Stimulated activated CD8-positive, alpha-beta memory T cell treated with anti-CD3 and anti-CD28 coated beads, Interleukin-12 subunit alpha, Interleukin-12 subunit beta, amount 100 ng/mL, for 1 hour (primary cell): ENCODE measurements at places on chromosomes 1 and 21.

DNA sequence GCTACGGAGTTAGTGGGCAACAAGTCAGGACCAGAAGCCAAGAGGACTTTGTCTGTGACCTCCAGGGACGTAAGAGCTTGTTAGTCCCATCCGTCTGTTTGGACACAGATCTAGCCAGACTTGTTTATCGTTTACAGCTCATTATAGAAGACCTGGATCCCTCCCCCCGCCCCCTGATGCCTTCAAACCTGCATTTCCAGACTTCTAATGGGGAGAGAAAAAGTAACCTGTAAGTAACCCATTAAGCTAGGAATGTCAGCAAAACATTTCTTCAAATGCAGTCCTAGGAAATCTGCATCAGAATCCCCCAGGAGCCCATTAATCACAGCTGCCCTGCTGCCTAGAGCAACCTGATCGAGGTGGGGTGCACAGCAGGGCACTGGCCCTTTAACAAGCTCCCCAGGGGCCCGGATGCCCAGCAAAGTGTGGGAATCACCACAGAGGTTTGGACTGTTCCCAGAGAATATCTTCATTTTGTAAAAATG, 1.4 kb upstream of the MAD2L2 start:
- DNase-seq = no peak

- DNase-seq = no peak
Measured at GRCh38 chr21:33238565-33239255, 9.0 kb downstream of the IFNAR2 start.

DNA sequence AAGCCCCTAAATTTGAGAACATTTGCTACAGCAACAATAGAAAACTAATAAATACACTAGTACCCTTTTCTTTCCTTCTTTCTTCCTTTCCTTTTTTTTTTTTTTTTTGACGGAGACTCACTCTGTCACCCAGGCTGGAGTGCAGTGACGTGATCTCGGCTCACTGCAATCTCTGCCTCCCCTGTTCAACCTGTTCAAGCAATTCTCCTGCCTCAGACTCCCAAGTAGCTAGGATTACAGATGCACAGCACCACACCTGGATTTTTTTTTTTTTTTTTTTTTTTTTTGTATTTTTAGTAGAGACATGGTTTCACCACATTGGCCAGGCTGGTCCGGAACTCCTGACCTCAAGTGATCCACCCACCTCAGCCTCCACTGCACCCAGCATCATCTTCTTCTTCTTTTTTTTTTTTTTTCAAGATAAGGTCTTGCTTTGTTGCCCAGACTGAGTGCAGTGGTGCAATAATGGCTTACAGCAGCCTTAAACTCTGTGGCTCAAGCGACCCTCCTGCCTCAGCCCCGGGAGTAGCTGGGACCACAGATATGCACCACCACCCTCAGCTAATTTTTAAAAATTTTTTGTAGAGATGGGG, 19.6 kb upstream of the CBR3 start:
- DNase-seq = no peak

DNA sequence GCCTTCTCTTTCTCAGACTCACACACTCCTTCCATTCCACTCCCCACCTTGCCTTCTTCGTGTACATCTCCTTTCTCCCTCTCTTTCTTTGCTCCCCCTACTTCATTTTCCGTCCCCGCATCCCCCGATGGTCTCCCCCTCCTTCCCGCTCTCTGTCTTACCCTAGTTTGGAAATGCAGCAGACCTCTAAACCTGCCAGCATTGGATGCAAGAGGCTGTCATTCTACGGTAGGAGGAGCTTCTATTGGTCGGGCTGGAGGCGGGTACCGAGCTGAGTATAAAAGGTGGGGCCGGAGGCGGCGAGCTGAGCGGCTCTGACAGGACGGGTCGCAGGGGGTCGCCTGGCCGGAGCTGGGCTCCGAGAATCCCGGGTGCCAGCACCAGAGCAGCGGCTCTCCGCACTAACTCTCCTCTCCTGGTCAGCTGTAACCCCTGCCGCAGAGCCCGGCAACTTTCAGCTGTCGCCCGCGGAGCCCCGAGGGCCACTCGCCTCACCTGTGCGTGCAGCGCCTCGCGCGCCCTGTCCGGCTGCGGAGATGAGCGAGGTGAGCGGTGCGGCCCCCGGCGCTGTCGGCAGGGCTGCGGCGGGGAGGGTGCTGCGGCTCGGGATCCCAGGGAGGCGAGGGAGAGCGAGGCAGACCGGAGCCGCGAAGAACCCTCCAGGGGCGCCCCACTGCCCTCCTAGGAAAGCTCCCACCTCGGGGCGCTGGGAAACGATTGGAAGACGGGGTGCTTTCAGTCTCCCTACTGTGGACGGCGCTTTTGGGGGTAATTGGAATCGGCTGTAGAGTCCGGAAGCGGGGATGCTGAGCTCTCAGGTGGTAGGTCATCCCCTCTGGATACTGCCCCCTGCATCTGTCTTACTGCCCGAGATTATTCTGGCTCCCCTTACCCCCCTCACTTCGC, at the start of gene PCP4L1:
Gene PCP4L1 (plus strand): TSS at position 307 of the 906 bp plus-strand sequence. CDS start 230 bp downstream, at position 537.
- no peak for DNase-seq

DNA sequence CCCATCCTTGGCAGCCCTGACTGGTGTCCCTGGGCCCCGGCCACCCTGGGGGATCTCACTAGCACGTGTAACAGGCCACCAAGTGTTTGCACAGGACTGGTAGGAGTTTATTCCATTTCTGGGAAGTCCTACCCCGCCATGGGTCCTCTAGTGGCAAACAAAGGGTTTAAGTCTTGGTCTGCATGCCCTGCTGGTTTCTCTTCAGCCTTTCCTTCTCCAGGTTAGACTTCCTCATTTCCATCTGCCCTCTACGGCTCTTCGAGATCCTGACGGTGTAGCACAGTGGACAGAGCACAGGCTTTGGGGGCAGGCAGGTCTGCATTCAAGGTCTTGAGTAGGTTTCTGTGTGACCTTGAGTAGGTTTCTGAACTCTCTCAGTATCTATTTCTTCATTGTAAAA, 2.8 kb downstream of the AGTRAP start:
- DNase-seq = no peak

DNA sequence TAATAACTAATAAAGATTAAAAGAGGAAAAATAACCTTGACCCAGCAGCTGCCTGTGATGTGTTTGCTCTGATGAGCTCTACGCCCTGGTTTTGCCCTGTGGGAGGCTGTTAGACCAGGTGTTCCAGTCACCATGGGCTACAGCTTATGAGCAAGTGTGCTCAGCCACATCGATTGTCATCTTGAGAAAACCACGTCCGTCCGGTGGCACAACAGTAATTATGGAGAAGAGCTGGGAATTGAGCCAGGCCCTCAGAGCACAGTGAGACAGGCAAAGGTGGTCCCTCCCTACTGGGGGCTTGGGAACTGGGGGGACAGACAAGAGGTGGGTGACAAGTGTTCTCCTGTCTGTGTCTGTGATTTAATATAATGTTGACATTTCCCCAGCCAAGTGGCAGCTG, 420.5 kb downstream of the MATN1 start:
- no peak for DNase-seq

GRCh38 chr21:31967334-31967733, 94.5 kb downstream of the HUNK start:
- no peak for DNase-seq

DNA sequence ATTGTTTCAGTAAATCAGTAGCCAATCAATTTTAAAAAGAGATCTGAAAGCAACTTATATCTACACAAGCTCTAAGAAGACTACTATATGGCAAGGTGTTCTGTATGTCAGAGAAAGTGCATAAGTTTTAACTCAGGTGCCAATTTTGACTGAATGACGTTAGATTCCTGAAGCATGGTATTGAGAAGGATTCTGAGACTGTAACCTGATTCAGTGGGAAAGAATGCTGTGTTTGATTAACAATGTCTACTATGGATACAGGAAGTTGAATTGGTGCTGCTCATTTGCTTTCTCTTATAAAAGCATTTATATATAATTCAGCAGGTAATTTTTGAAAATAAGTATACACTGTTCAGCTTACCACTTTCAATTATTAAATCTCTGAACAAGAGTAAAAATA, 156.3 kb downstream of the PAPPA2 start:
- DNase-seq = no peak

DNA sequence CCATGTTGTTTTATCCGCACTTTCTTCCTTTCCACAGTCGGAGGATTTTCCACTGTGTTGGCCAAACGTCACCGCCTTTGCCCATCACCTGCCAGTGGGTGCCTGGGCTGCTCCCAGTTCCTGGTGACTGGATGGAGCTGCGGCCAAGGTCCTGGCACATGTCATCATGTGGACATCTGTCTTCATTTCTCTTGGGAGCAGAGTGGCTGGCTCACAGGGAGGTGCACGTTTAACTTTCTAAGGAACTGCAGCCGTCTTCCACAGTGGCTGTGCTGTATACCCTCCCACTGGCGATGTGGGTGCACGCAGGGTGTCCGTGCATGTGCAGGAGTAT, 19.5 kb upstream of the RNF223 start:
- DNase-seq = no peak

DNA sequence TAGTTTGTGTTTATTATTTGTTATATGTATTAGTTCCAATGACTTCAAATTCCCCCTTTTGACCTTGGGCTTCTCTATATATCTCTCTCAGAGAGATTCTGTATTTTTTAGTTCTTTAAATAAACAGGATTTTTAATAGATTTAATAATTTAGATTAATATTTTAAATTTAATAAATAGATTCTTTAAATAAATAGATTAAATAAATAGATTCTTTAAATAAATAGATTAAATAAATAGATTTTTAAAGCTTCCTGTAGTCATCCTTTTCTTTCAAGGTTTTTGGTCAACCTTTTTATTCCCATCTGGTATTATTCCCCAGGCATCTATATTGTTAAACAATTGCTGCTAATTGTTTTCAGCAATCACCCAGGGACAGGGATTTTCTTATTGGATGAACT, 721.9 kb upstream of the ADAMTS5 start:
- DNase-seq = no peak
